ENCODE measurements at places on chromosomes 7 and 10.

- peak; percentile 42 for DNase-seq
Measured at GRCh38 chr7:100575206-100575631, 1.5 kb upstream of the SAP25 start.

DNA sequence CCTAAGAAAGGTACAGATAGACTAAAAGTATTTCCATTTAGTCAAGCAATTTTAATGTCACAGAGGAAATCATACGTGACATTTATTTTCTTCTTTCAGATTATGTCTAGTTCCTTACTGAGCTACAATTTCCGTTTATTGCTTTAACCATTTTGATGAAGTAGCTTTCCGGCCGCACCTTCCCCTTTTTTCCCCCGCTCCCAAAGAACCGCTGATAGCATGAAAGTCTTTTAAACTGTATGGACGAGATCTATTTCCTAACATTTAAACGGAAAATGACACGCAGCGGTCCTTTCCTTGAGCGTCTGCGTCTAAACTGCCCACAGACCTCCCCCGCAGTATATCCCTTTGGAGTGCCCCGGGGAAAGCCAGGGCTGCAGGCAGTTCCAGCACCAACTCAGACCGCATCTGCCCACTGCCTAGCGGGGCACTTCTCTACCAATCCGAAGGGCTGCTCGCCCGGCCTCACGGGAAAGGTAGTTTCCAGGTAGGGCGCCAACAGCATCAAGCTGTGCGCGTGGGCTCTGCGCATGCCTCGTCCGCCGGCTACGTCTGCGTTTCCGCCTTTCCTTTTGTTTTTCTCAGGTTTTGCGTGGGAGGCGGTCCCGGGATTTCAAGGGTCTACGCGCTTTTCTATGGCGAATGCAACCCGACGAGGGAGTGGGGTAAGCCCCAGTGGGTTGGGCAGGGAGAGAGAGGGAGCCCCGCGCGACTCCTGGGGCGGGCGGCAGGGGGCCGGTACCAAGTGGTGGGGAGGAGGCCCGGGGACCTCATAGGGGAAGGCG, at the start of gene ZNF33A:
Gene ZNF33A (plus strand): TSS at position 557 of the 785 bp plus-strand sequence. CDS start 1,667 bp downstream, outside the sequence.
- DNase-seq = peak; percentile 93

GRCh38 chr10:72061491-72061890, 26.9 kb downstream of the SPOCK2 start:
- no peak for DNase-seq

DNA sequence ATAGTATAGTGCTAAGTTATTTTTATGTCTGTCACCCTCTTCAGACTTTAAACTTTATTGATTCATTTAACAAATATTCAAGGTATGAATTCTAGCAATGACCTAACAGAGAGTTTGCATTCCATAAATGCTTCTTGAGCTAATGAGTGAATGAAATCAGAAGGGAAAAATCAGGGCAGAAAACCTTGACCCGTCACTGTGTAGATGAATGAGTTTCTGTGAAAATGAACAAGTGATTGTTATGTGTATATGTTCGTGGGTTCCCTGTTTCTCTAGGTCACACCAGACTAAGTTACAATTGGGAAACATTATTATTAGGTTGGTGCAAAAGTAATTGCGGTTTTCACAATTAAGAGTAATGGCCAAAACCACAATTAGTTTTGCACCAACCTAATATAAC, 30.1 kb downstream of the APBB1IP start:
- no peak for DNase-seq

- no peak for DNase-seq
Measured at GRCh38 chr7:25994433-25994994, 157.5 kb upstream of the NFE2L3 start.

GRCh38 chr7:41886901-41887311, 184.0 kb upstream of the INHBA start:
- peak; percentile 79 for DNase-seq

- DNase-seq = no peak
Measured at GRCh38 chr7:102830197-102830596, 81.4 kb downstream of the FAM185A start.
